ENCODE measurements at places on chromosomes 13 and 19.
A peak's percentile ranks its signal among the peaks of the same experiment; 100 is the strongest.

DNA sequence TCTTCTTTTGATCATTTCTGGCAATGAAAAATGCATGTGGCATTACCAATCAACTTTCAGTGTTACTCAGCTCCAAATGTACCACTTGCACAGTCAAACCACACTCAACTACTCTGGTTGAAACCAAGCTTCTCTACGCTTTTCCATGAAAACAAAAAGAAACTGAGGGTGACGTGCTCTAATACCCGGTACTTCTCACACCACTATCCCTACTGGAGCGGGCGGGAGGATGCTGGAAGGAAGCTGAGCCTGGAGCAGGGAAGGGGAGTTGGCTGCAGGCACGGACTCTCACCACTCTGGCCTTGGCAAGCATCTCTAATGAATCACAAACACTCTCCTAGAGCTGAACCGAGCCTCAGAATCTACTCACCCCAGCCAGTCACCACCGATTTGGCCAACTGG lies 48.2 kb downstream of the STK24 start:
- DNase-seq, result peak; percentile 35

DNA sequence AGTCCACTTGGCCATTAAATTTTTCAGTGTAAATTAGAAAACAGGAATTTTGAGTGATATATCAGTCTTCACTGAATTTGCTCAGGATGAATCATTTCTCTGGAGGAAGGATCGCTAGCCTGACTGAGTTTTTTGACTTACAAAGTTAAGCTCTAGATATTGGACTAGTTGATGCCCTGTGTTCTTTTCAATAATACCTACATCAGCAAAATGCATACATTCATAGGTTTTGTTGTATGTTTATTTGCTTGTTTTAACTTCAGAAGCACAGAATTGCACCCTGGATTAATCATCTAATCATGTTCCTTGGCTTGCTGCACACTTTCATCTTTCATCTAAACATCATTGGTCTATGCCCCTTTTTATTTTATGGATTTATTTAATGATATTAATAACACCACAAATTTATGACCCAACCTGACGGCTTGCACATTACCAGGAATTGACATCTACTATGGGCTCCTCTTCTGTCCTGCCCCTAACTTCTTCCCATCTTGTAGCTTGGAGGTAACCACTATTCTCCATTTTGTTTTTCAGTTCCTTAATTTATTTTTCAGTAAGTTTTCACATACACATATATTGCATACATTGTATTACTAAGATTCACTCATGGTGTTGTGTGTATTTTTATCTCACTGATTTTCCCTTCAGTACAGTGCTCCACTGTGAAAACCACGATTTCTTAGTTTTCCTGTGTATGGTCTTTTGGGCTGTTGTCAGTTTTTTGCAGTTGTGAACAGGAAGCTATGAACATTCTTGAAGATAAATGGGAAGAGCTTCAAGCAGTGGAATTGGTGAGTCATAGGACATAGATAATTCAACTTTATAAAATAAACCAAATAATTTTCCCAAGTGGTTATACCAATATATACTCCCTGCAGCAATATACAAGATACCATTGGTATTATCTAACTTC lies 23.3 kb downstream of the COMMD6 start:
- no peak for DNase-seq

- no peak for DNase-seq
Measured at GRCh38 chr13:34672631-34673030, 269.4 kb upstream of the NBEA start.

DNA sequence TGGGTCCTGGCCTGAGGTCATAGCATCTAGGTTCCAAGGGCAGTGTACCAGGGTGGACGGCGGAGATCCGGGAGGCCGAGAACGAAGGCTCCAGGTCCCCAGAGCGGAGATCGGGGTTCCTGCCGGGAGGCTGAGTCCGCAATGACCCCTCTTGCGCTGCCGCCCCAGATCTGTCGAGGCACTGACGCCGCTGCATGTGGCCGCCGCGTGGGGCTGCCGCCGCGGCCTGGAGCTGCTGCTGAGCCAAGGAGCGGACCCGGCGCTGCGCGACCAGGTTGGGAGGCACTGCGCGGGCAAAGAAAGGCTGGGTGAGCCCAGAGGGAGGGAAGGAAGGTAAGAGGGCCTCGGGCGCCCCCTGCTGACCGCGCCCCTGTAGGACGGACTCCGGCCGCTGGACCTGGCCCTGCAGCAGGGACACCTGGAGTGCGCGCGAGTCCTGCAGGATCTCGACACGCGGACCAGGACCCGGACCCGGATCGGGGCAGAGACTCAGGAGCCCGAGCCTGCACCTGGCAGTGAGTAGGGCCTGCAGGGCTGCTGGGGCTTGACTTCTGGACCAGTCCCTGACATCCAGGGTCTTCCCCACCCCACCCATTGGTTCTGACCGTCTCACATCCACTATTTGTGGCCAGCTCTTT lies 906 bp downstream of the ANKLE1 start:
- peak; percentile 78 for DNase-seq

DNA sequence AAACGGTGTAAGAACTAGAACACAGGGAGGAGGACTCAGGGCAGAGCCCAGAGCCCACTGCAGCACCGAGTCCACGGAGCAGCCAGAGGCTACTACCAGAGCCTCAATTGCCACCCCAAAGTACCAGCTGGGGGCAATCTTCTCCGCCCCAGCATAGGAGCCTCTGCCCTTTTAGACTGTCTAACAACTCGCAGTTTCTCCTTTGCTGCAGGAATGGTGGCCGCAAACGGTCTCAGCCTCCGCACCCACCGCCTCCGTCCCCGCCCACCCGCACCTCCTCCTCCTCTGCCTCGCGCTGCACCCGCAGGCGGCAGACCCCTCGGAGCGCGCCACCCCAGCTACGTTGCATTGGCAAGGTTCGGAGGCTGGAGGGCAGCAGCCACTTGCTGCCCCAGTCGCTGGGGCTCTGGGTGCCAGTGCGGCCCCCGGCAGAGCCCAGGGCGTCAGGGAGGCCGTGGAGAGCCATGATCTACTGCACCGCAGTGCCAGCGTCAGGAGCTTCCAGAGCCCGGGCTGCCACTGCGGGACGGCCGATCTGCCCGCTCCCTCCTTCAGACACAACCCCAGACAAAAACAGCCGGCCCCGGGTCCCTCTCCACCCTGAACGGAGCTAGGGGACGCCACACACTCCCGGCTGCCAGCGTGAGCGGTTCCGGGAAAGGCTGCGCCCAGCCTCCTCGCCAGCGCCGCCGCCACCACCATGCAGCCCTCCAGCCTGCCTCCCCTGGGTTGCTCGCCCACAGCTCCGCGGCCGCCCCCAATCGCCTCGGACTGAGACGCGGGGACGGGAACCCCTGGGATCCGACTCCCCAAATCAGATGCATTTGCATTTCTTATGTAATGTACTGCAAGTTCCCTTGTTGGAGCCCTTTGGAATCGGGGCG lies 1.8 kb downstream of the FGF14 start:
- DNase-seq, result peak; percentile 36

GRCh38 chr13:112213467-112214255 lies 146.7 kb downstream of the SOX1 start:
- no peak for DNase-seq

DNA sequence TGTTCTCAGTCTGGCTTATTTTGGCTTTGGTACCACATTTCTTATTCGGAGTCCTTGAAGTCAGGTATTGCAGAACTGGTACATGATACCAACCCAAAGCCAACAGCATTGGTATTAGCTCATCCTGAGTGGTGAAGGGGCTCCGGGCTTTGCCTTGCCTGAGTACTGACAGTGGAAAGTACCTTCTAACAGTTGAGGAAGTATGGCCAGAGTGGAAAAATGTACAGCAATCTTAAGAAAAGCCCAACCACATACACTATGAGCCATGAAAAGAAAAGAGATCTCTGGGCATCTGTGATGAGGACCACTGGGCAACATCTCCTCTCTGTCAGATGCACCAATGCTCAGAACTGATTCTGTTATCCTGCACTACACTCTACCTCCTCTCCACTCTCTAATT lies 8.3 kb downstream of the LCP1 start:
- no peak for DNase-seq

DNA sequence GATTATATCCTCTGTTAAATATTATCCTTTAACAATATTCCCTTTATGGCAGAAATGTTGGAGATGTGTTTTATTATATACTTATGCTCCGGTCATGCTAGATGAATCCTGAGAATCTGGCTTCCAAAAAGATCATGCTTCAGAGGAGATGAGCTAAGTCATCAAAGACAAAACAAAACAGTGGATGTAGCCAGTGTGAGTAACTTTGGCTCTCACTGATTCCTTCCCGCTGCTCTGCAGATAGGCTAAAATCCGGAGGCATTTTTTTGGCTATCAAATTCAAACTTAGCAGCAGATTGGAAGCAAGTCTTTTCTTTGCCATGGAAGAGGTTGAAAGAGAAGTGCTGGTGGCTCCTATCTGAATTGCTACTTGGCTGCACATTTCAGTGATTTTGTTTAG lies 295.9 kb downstream of the GPC6 start:
- DNase-seq, result no peak

GRCh38 chr13:97535614-97536013 lies 101.6 kb downstream of the RAP2A start:
- DNase-seq, result no peak

DNA sequence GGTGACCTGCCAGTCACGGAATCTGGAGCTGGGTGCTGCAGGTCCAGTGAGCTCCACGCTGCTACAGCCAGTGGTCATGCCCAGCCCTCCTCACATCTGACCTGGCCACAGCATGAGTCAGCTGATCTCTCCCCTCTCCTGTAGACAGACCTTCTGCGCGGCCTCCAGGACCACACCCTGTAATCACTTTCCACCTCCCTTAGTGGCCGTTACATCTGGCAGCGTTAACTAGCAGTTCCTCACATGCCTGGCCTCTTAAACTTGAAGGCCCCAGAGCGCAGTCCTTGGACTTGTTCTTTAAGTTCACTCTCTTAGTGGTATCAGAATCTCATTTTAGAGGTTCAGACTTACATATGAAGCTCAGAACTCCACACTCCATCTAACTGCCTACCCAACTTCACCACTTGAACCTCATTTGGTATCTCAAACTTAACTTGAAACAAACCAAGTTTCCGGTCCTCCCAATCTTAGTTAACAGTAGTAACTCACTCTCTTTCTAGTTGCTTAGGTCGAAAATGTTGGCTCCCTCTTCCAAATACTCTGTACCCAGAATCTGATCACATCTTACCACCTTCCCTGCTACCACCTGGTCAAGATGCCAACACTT lies 22.7 kb downstream of the MIPEP start:
- DNase-seq, result no peak

GRCh38 chr13:109804654-109805053 lies 18.3 kb upstream of the IRS2 start:
- DNase-seq, result no peak

- no peak for DNase-seq
Measured at GRCh38 chr13:74206061-74206561, 71.9 kb upstream of the KLF12 start.

All from Ammon's horn (tissue), 1 donor.